Stimulated activated CD4-positive, alpha-beta T cell treated with anti-CD3 and anti-CD28 coated beads, Interleukin-1b, Interleukin-23, amount 100 ng/mL, for 48 hours (primary cell): ENCODE measurements at places on chromosomes 3 and 15.

DNA sequence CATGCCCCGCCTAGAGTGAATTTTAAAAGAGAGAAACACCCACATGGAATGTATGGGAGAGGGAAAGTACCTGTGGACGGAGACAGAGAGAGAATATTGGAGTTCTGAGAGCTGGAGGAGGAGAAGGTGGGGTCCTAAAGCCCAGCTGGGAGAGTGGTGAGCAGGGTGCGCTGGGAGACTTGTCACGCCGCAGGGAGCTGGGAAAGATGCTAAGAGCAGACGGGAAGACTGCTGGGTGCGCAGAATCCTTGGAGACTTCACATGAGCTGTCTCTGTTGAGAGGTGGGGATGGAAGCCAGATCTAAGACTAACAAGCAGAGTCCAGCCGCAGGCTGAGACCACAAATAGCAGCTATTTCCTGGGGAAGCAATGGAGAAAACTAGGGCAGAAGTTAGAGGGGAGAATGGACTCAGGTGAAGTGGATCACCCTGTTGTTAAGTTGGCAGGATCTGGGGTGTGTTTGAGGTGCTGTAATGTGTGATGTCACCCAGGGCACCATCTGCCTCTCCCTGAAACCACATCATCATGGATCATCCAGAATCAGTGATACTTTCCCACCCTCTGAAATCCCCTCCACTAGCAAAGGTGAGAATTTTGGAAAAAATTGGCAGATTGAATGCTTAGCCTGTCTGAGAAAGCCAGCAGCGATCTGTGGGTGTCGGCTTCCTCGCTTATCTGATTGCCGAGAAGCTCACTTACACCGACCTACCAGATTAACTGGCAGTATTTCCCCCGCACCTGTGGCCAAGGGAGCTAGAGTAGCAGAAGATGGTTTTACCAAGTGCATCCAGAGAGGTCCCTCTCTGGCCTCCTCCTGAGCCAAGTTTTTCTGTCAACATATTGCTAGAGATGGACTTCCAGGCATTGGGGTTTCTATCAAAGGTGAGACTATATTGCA is 174.8 kb upstream of the BHLHE40 start:
- DNase-seq: no peak

- peak; percentile 20 for DNase-seq
These were observed 88.7 kb downstream of the GABRG3 start for GRCh38 chr15:27059610-27060202.

- DNase-seq: no peak
These were observed 354.7 kb downstream of the MCTP2 start for GRCh38 chr15:94586099-94586498.

DNA sequence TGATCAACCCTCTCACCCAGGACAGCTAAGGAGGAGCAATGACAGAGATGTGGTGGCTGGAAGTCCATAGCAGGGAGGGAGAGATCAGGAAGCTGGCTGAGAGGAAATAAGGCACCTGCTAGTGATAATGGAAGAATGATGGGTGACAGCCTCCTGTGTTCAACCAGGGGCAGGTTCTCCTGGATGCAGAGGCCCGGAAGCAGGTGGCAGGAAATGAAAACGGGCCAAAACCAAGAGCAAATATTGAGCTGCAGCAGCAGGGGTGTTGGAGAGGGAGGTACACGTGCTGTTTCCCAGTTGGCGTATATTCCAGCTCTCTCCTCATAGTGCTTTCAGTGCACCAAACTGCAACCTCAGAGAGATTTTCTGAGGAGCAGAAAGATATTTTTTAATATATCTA is 213.4 kb upstream of the TBL1XR1 start:
- DNase-seq: no peak

DNA sequence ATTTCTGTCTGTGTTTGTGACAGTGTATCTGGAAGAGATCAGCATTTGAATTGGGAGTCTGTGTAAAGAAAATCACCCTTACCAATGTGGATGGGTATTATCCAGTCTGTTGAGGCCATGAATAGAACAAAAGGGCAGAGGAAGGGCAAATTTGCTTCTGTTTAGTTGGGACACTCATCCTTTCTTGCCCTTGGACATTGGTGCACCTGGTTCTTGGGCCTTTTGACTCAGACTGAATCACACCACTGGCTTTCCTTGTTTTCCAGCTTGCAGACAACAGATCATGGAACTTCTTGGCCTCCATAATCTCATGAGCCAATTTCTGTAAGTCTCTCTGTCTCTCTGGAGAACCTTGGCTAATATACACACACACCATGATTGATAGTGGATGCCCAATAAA is 164.4 kb upstream of the SGO1 start:
- no peak for DNase-seq

DNA sequence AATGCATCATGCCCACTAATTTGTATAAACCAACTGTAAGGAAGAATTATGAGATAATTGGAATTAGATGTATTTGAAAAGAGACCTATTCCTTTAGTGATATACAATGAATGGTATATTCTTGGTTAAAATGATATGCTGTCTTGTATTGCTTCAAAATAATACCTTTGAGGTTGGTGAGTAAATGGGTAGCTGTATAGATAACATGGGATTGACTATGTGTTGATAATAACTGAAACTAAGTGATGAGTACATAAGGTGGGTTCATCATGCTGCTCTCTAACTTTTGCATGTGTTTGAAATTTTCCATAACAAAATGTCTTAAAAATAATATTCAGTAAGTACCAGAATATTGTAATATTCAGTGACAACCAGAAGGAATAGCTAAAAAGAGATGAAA is 272.6 kb upstream of the ZPLD1 start:
- DNase-seq: no peak

DNA sequence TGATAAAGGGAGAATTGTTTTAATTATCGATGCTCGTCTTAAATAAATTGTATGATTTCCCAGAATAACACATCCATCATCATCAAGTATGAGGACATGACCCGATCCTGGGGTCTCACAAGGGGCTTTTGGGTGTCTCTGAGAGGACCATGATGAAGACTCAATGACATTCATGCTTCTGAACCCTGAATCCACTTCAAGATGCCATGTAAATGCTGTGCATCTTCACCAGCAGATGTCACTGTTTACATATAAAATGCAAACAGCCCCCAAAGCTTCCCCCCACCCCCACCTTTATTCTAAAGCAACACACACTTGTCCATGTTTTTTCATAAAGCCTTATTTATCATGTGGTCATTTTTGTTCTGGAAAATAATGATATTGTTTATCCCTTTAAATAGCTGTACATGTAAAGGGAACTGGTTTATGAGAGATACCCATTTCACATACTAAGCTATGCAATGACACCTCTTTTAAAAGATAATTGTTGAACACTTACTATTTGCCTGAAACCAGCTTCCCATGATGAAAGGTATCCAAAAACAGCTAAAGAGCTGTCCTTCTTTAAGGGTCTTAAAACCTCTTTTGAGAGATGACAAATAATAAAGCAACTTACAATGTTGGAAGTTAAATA is 69.7 kb upstream of the UBE3A start:
- no peak for DNase-seq

DNA sequence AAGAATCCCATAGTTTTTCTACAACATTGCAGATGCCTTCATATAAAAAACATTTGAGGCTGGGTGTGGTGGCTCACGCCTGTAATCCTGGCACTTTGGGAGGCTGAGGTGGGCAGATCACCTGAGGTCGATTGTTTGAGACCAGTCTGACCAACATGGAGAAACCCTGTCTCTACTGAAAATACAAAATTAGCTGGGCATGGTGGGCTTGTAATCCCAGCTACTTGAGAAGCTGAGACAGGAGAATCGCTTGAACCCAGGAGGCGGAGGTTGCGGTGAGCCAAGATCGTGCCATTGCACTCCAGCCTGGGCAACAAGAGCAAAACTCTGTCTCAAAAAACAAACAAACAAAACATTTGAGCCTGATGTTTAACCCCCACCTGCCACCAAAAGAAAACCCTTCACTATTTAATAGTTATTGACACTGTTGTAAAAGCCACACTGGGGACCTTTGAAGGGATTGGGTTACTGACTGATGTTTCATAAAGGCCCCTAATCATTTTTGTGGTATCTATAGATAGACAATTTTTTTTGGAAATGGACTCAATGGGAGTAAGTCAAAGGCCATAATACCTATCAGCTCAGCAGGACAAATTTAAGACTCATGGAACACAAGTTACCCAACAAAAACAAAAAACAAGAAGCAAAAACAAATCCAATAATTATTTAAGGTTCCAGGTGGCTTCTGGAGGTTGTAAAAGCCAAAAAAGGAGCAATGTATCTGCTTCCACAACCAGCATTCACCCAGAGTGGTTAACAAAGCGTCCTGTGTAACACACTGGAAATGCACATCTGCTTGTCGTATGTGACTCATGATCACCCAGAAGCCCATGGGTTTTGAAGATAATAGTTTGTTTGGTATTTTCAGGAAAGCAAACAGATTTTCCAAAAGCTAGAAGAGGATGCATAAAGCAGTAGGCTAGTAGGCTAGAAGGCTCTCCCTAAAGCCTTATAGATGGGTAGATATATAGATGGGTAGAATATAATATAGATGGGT is 41.2 kb downstream of the CDCP1 start:
- no peak for DNase-seq

DNA sequence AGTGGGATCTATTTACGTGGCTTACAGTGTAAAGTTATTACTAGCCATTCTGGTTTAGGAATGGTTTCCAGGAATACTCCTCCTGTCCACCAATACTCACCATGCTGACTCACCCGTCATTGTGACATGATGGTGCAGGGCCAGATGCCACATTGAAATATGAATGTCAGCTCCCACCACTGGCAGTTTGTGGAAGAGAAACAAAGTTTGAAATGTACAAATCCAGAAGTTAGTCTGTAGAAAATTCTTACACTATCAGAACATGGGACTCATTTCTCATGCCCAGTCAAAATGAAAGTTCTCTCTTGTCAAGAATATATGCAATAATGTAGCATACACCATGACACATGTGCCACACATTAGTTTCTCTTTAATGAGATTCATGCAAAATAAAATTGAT is 14.4 kb upstream of the TSPAN3 start:
- peak; percentile 14 for DNase-seq

DNA sequence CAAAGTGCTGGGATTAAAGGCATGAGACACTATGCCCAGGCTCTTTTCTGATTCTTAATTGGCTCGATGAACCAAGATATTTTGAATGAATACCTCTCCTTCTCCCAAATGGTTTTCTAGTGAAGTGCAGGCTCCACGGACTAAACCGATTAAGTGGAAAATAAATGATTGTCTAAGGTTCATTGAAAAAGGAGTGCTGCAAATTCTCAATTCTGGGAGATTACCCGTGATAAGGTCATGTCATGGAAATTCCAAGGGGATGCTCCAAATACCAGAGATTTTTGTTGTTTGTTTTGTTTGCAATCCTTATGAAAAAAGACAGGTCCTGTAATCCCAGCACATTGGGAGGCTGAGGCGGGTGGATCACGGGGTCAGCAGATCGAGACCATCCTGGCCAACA is 406.9 kb upstream of the TBL1XR1 start:
- no peak for DNase-seq

DNA sequence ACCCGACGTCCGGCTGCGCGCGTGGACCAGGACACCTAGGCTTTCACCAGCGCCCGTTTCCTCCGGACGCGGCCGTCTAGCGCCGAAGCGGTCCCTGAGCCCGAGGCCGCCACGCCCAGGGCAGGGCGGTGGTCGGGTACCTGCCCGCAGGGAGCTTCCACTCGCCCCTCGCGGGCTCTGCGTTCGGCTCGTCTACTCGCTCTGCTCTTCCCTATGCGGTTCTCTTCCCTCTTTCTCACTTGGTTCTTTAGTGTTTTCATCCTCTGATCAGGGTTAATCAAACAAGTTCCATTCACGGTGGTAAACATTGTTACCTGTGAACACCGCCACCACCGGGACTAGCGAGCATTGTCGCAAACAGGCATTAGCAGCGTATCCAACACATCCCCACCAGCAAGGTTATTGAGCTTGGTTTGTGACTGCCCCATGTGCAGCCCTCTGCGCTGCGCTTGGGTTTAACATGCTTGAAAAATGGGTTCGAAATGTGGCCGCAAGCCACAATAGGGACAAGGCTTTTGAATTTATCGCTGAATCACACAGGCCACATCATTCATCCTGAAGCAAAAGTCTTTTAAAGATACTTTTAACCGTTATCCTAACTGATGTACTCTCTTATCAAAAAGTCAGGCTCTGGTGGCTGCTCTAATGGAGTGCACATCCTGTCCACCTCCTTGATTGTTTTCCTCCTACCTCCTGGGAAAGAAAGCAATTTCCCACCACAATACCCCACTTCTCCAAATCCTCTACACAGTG is 843 bp upstream of the CD47 start:
- DNase-seq: peak; percentile 36

DNA sequence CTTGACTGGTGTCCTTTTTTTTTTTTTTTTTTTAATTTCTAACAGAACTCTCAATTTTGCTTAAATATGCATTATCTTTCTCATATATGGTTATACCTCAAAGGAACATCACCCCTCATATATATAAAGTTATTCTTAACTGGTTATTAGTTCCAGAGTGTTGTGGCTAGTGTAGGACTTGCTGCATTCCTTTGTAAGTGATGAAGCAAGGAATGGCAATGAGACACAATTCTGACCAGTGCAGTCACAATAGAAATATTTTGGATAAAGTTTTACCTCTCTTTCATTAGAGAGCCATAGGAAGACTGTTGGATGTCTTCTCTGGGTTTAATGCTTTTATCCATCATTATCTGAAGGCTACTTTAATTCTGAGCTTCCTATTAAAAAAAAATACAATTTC is 75.5 kb upstream of the CBLB start:
- DNase-seq: no peak

DNA sequence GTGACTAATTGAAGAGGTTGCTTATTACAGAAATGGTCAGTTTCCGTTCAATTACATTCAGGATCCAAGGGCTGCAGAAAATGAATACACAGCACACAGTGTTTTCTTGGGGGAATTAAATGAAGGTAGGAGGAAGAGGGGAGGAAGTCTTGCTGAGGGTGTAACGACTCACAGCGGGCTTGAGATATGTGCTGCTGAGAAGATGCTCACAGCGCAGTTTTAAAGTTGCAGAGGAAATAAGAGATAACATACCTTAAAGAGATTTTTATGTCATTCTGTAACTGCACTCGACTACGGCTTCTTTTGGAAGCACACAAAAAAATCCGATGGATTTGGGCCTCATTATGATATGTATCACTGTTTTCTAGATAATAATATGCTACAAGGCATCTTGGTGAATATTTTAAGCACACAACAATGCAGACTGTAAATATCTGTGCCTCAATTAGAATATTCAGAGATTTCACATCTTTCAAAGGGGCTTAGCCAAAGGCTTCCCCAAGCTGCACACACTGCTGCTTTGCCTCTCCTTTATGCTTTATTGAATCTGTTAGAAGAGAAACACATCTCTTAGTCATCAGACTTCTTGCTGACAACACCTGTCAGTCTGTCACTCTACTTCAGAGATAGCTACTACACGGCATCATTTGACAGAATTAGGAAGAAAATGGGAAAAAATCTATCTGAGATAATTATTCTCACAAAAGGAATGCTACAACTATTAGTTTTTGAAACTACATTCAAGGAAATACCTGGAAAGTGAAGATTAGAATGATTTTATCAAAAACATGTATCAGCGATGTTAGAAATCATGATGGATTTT is 773.2 kb downstream of the OTOL1 start:
- no peak for DNase-seq
